CD8-positive, alpha-beta memory T cell (primary cell): ENCODE measurements at places on chromosomes 12 and 14. TPM values are rescaled to one million over a fixed set of nuclear protein-coding genes. Genes with fewer than 3 reads are reported as not detected.
A peak's percentile ranks its signal among the peaks of the same experiment; 100 is the strongest.

The FIGNL2 gene
- total RNA-seq, result 0.70 TPM

- H3K27me3 ChIP-seq, result peaks cover 4% of the 10 kb centered on the region
- no peak for DNase-seq
- H3K36me3 ChIP-seq, result no peaks in the 10 kb centered on the region
- no peak overlapping the region for H3K4me3 ChIP-seq
These were observed 52.3 kb downstream of the MBIP start for GRCh38 chr14:36268121-36268520.

- H3K36me3 ChIP-seq, result no peaks in the 10 kb centered on the region
- H3K27me3 ChIP-seq, result no peaks in the 10 kb centered on the region
- H3K4me3 ChIP-seq, result no peak overlapping the region
- H3K4me1 ChIP-seq, result no peaks in the 10 kb centered on the region
These were observed 4.7 kb upstream of the CFAP73 start for GRCh38 chr12:113144806-113145205.

The ENO2 gene
- total RNA-seq, result 125 TPM

The RFLNA gene
- total RNA-seq, result not detected

The PGF gene
- total RNA-seq, result 0.29 TPM

- H3K36me3 ChIP-seq, result no peaks in the 10 kb centered on the region
- DNase-seq, result no peak
- H3K27ac ChIP-seq, result no peak overlapping the region
These were observed 38.8 kb downstream of the TMEM63C start for GRCh38 chr14:77220246-77221017.

- no peak within 1 kb of the TSS for H3K27ac ChIP-seq
- no peaks in the 10 kb centered on the region for H3K27me3 ChIP-seq
- H3K4me1 ChIP-seq, result no peaks in the 10 kb centered on the region
- no peaks in the 10 kb centered on the region for H3K36me3 ChIP-seq
- DNase-seq, result no peak
- no peak within 1 kb of the TSS for H3K4me3 ChIP-seq
These were observed at the start of gene AKAP6 for GRCh38 chr14:32329146-32329545. Gene AKAP6, plus strand, starts transcription at chr14:32329298. Its CDS starts 104,196 bp downstream, at chr14:32433494.

DNA sequence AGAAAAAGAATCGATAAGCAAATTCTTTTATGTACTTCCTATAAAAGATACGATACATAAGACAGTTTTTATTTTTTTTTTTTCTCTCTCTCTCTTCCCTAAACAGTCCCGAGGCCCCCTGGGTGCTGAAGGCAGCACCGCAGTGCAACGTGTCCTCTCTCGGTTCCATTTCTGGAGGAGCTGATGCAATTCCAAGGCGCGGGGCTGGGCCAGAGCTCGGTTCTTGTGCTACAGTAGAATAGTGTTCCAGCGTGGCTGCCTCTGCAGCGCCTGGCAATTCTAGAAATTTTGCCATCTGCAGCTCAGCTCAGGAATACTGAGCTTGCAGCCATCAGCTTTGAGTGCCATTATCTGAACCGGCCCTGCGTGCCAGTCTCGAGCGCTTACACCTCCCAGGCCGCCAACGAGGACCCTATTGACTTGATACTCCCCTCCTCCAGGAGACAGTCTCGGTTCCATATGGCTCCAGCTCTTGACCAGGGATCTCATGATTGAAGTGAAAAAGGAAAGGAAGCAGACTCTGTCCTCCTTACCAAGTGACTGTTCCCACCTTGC, 630 bp downstream of the ALDH1L2 start:
- H3K4me3 ChIP-seq, result peak overlapping the region; percentile 38
- H3K4me1 ChIP-seq, result peaks cover 10% of the 10 kb centered on the region
- H3K27me3 ChIP-seq, result peaks cover 29% of the 10 kb centered on the region
- peak overlapping the region; percentile 48 for H3K27ac ChIP-seq
- no peak for DNase-seq

GRCh38 chr12:58106195-58106594, 164.8 kb downstream of the ATP23 start:
- H3K27ac ChIP-seq, result no peak overlapping the region
- DNase-seq, result no peak
- H3K36me3 ChIP-seq, result no peaks in the 10 kb centered on the region
- H3K27me3 ChIP-seq, result no peaks in the 10 kb centered on the region

- H3K36me3 ChIP-seq, result no peaks in the 10 kb centered on the region
- H3K4me3 ChIP-seq, result no peak overlapping the region
- no peaks in the 10 kb centered on the region for H3K27me3 ChIP-seq
- DNase-seq, result no peak
These were observed 13.1 kb downstream of the ARMH4 start for GRCh38 chr14:58138714-58139482.

DNA sequence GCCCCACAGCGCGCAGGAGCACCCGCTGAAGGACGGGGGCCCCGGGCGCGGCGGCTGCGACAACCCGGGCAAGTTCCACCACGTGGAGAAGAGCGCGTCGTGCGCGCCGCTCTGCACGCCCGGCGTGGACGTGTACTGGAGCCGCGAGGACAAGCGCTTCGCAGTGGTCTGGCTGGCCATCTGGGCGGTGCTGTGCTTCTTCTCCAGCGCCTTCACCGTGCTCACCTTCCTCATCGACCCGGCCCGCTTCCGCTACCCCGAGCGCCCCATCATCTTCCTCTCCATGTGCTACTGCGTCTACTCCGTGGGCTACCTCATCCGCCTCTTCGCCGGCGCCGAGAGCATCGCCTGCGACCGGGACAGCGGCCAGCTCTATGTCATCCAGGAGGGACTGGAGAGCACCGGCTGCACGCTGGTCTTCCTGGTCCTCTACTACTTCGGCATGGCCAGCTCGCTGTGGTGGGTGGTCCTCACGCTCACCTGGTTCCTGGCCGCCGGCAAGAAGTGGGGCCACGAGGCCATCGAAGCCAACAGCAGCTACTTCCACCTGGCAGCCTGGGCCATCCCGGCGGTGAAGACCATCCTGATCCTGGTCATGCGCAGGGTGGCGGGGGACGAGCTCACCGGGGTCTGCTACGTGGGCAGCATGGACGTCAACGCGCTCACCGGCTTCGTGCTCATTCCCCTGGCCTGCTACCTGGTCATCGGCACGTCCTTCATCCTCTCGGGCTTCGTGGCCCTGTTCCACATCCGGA, 1.4 kb downstream of the FZD10 start:
- no peak overlapping the region for H3K27ac ChIP-seq
- peaks cover 6% of the 10 kb centered on the region for H3K27me3 ChIP-seq
- no peak overlapping the region for H3K4me3 ChIP-seq
- no peak for DNase-seq

GRCh38 chr12:132872975-132873421, 14.4 kb downstream of the CHFR start:
- DNase-seq, result peak; percentile 51
- H3K27ac ChIP-seq, result no peak overlapping the region
- no peak overlapping the region for H3K4me3 ChIP-seq
- H3K27me3 ChIP-seq, result no peaks in the 10 kb centered on the region

DNA sequence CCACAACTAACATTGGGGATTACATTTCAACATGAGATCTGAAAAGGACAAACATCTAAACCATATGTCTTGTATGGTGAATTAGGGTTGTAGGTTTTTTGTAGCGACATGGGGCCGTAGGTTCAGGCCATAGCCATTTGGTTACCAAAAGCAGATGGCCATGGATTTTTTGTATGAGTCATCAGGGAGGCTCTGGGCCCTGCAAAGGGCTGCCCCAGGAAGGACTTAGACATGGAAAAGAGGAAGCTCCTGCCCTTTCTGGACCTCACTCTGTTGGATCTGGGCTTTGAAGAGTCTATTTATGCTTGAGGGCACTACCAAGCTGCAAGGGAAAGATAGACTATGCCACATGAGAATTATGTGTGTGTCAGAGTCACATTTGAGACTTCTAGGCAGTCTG, 89.3 kb upstream of the DHRS4 start:
- H3K4me1 ChIP-seq, result no peaks in the 10 kb centered on the region
- DNase-seq, result no peak
- no peaks in the 10 kb centered on the region for H3K36me3 ChIP-seq
- H3K4me3 ChIP-seq, result no peak overlapping the region

The DDN gene
- 0.39 TPM for total RNA-seq

The TAS2R9 gene
- total RNA-seq, result not detected

GRCh38 chr12:65594409-65594808, 229.9 kb upstream of the HMGA2 start:
- H3K27me3 ChIP-seq, result no peaks in the 10 kb centered on the region
- no peaks in the 10 kb centered on the region for H3K4me1 ChIP-seq
- H3K27ac ChIP-seq, result no peak overlapping the region
- no peak for DNase-seq

- H3K36me3 ChIP-seq, result no peaks in the 10 kb centered on the region
- H3K4me1 ChIP-seq, result no peaks in the 10 kb centered on the region
- no peak overlapping the region for H3K4me3 ChIP-seq
- H3K27ac ChIP-seq, result no peak overlapping the region
- no peak for DNase-seq
These were observed 32.1 kb downstream of the ITPR2 start for GRCh38 chr12:26800858-26801257.

The CCDC177 gene
- not detected for total RNA-seq

The INSM2 gene
- total RNA-seq, result 0.07 TPM

The KRT73 gene
- total RNA-seq, result not detected

The NELL2 gene
- 67.0 TPM for total RNA-seq

The RPL10L gene
- not detected for total RNA-seq

- no peaks in the 10 kb centered on the region for H3K27me3 ChIP-seq
- no peaks in the 10 kb centered on the region for H3K4me1 ChIP-seq
- no peak overlapping the region for H3K27ac ChIP-seq
- H3K4me3 ChIP-seq, result no peak overlapping the region
- DNase-seq, result no peak
- no peaks in the 10 kb centered on the region for H3K36me3 ChIP-seq
These were observed 333.6 kb downstream of the DPF3 start for GRCh38 chr14:72560331-72560730.

DNA sequence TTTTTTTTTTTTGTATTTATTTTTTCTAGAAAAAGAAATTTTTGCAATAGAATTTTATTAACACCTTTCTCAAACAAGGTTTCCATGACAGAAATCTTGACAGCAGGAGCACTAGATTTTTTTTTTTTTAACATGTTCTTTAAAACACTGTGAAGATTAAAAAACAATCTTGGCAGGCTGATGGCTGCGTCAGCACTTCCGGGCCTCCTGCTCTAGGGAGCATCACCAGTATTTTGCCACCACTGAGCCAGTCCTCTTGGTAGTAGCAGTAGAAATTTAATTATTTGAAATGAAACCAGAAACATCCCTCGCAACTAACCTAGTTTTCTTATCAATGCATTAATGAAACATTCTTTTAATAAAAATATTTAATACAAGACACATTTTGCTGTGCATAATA, 99.6 kb downstream of the APAF1 start:
- peaks cover 4% of the 10 kb centered on the region for H3K4me1 ChIP-seq
- no peak overlapping the region for H3K4me3 ChIP-seq
- H3K27me3 ChIP-seq, result peaks cover 6% of the 10 kb centered on the region
- H3K36me3 ChIP-seq, result no peaks in the 10 kb centered on the region

GRCh38 chr12:129215556-129215955, 362.3 kb downstream of the GLT1D1 start:
- H3K27me3 ChIP-seq, result no peaks in the 10 kb centered on the region
- no peak for DNase-seq
- no peaks in the 10 kb centered on the region for H3K36me3 ChIP-seq

The OR10G2 gene
- not detected for total RNA-seq

- H3K36me3 ChIP-seq, result no peaks in the 10 kb centered on the region
- DNase-seq, result no peak
- no peak overlapping the region for H3K27ac ChIP-seq
- no peaks in the 10 kb centered on the region for H3K4me1 ChIP-seq
- no peak overlapping the region for H3K4me3 ChIP-seq
These were observed 12.9 kb downstream of the BCL2L14 start for GRCh38 chr12:12083688-12084087.

GRCh38 chr14:61516964-61517653, 178.2 kb upstream of the HIF1A start:
- no peak overlapping the region for H3K27ac ChIP-seq
- peaks cover 4% of the 10 kb centered on the region for H3K36me3 ChIP-seq
- H3K4me3 ChIP-seq, result no peak overlapping the region

GRCh38 chr12:20455001-20455706, 86.8 kb downstream of the PDE3A start:
- H3K27me3 ChIP-seq, result no peaks in the 10 kb centered on the region
- H3K4me1 ChIP-seq, result no peaks in the 10 kb centered on the region
- DNase-seq, result no peak
- no peaks in the 10 kb centered on the region for H3K36me3 ChIP-seq
- no peak overlapping the region for H3K27ac ChIP-seq
- no peak overlapping the region for H3K4me3 ChIP-seq

The SLC6A15 gene
- not detected for total RNA-seq

GRCh38 chr14:51056421-51056820, 38.5 kb downstream of the TRIM9 start:
- no peaks in the 10 kb centered on the region for H3K27me3 ChIP-seq
- H3K4me3 ChIP-seq, result no peak overlapping the region
- no peak for DNase-seq

DNA sequence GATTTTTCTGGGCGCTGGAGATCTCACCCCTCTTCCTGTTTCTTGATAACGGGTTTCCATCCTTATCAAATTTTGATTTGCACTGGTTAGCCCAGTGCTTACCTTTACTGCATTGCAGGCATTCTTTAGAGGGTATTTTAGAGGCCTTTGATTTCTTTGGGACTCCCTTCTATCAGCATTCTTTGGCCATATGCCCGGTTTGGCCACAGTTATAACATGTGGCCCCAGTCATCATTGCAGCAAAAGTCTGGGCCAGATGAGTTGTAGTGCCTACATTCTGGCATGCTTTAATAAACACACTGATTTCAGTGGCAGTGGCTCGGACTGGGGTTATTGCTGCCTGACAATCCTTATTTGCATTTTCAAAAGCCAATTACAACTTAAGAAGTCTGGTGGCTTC, 82.3 kb downstream of the KCNMB4 start:
- no peaks in the 10 kb centered on the region for H3K36me3 ChIP-seq
- H3K27ac ChIP-seq, result no peak overlapping the region
- no peaks in the 10 kb centered on the region for H3K4me1 ChIP-seq

GRCh38 chr12:96302687-96303310, 97.4 kb downstream of the CDK17 start:
- no peaks in the 10 kb centered on the region for H3K27me3 ChIP-seq
- H3K4me1 ChIP-seq, result no peaks in the 10 kb centered on the region
- no peak overlapping the region for H3K27ac ChIP-seq
- H3K4me3 ChIP-seq, result no peak overlapping the region

The SYNJ2BP gene
- 5.2 TPM for total RNA-seq

GRCh38 chr12:132578826-132579225, 31.6 kb downstream of the LRCOL1 start:
- no peaks in the 10 kb centered on the region for H3K27me3 ChIP-seq
- H3K36me3 ChIP-seq, result peaks cover 4% of the 10 kb centered on the region

DNA sequence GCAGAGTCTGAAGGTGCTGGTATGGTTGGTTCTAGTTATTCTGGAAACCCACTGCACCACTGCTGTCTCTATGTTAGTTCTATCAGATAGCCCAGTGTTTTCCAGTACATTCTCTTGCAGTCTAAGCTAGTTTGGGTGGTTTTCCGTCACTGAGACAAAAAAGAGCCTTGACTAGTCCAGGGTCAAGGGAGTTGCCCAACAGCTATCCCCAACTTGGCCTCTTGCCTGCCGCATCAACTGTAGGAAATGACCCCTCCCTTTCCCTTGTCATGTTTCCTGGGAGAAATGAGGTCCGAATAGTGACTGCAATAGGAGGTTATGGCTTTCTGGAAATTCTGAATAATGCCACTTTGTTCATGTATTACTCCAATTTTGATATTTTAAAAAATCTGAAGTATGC, 160.4 kb downstream of the EFCAB11 start:
- DNase-seq, result no peak
- H3K4me3 ChIP-seq, result no peak overlapping the region
- H3K27me3 ChIP-seq, result no peaks in the 10 kb centered on the region
